Thoracic aorta (tissue), 2 donors: ENCODE measurements at places on chromosomes 5 and 9.

DNA sequence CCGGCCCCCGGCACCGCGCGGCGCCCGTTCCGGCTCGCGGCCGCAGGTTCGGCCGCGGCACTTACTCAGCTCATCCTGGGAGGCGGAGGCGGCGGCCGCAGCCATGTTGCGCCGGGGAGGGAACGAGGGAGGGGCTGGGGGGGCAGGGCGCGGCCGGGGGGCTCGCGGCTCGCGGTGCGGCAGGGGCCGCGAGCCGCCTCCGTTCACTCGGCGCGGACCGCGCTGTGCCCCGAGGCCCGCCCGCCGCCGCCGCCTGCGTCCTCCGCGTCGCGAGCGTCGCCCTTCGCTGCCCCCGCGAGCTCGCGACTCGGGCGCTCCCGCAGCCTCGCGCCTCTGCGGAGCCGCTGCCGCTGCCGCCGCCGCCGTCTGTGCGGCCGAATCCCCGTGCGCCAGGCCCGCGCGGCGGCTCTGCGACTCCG is 735 bp downstream of the ECPAS start:
- no peak for DNase-seq

GRCh38 chr5:144333336-144333920 is 162.8 kb downstream of the KCTD16 start:
- DNase-seq = no peak

DNA sequence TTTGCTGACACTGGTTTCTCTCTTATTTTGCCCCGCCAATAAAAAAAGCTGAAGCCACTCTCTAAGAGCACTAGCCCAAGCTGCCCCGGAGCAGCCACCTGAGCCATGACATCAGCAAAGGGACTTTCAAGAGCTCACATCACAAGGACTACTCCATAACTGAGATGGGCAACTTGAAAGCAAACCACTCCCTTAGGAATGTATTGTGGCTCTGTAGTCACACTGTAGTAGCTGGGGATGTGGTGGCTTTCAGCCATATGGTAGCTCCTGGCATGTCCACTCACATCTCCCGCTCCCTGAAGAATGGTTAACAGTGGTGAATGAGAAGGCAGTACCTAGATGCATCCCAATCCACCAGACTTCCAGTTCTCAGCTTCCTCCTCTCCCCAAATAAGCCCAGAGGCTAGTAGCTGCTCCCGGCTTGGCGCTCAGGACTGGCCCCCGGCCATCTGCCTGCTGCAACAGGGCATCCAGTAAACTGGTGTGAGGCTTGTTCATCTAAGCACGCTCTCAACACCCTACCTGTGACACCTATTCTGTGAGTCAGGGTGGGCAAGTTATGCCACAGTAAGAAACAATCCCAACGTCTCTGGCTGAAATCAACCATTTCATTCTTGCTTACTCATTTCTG is 63.7 kb downstream of the S1PR3 start:
- no peak for DNase-seq

DNA sequence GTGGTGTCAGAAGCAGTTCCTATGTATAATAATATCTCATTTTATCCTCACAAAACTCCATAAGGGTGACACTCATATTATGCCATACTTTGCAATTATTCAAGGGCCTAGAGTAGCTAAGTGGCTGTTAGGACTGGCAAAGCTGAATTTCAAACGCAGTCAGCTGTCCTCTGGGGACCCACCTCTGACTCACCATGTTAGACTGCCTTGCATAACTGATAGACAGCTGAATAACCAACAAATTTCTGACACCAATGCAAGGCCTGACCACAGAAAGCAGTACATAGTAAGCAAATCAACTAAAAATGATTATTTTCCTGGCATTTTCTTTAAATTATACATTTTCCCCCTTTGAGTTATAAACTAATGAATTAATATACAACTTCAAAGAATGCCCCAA is 251.6 kb upstream of the PTGER4 start:
- DNase-seq = no peak

GRCh38 chr5:137234973-137235943 is 263.9 kb downstream of the SPOCK1 start:
- no peak for DNase-seq

DNA sequence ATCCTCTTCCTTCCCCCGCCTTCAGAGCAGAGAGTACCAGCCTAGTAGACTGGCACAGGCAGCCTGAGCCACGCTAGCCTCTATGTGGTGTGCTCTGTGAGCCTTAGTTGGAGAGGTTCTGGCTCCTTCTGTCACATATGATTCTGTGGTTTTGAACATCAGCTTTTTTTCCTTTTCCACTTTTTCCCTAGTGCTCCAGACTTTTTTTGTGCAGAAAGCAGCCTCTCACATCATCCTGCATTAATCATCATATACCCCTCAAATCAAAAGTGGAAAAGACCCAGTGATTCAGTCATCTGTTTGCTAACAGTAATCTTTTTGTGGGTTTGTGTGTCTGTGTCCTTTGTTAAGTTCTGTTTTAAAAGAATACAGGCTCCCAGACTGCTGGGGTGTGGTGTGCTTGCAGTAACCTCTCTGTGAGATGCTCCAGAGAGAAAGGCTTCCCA is 663.9 kb upstream of the RGMB start:
- no peak for DNase-seq

DNA sequence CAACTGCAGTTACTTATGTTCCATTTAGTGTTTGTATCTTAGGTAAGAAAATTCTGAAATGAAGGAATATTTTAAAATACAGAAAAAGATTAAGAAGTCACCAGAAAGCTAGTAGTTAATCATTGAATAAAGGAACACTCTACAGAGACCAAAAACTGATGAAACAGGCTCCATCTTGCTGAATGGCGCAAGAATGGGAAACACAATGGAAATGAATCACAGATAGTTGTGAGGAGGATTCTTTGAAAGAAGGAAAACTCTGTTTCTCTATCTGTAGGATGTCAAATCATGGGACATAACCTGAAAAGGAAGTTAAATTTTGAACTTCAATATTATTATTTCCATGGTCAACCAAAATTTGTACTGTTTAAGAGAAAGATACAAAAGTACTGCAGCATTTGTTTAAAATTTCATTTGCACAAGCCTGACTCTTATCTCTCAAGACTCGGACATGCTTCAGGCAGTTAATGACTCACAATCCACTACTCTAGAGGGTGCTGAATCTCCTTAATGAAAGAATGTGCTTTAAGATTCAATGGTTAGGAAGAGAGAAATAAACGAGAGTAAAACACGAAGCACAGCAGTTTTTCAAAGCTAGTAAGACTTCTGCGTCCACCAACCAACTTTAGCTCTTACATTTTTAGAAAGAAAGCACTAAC is 1064.4 kb upstream of the DMAC1 start:
- DNase-seq = no peak

DNA sequence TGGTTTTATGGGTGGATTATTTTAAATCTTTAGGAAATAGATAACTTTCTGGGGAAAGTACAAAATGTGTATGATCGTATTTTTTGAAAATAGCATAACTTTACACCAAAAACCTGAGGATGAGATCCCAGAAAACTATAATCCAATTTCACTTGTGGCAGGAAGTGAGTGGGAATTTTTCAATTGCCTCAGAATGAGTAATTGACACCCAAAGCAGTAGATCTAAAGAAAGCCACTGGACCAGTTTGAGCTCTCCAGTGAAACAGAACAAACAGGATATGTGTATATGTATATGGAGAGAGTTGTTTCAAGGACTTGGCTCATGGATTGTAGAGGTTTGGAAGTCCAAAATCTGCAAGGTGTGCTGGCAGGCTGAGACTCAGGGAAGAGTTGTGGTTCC is 109.2 kb upstream of the SHB start:
- DNase-seq = no peak

GRCh38 chr9:113788616-113789330 is 87.3 kb upstream of the ZNF618 start:
- DNase-seq = no peak

- DNase-seq = no peak
Observed at GRCh38 chr5:78002690-78003089, 226.6 kb upstream of the TBCA start.

GRCh38 chr5:139648205-139649081 is at the start of gene CXXC5:
Gene CXXC5, plus strand, starts transcription at chr5:139648349. Its CDS starts 32,175 bp downstream, at chr5:139680524.
- no peak for DNase-seq
